ENCODE measurements at places on chromosomes 1 and 21. TPM values are rescaled to one million over a fixed set of nuclear protein-coding genes. Genes with fewer than 3 reads are reported as not detected.

Gene MXRA8
- total RNA-seq = 0.92 TPM

Gene CD48
- 379 TPM for total RNA-seq

Gene LAPTM5
- total RNA-seq = 237 TPM

Gene SAMSN1
- total RNA-seq = 71.4 TPM

Gene LPAR3
- 0.58 TPM for total RNA-seq

Gene DIO1
- not detected for total RNA-seq

Gene APOBEC4
- total RNA-seq = not detected

Gene RGS1
- 27.5 TPM for total RNA-seq

All from activated CD8-positive, alpha-beta T cell treated with anti-CD3 and anti-CD28 coated beads for 36 hours (primary cell).